ENCODE measurements at places on chromosomes 11 and 22.
A peak's percentile ranks its signal among the peaks of the same experiment; 100 is the strongest.

- no peak for DNase-seq
Measured at GRCh38 chr22:23533328-23533762, 46.7 kb downstream of the IGLL1 start.

GRCh38 chr11:46277313-46277621 is 195 bp upstream of the CREB3L1 start:
- no peak for DNase-seq

GRCh38 chr11:115919341-115920091 is 415.3 kb upstream of the CADM1 start:
- no peak for DNase-seq

- DNase-seq: no peak
Measured at GRCh38 chr11:121649798-121650197, 197.0 kb upstream of the SORL1-AS1 start.

GRCh38 chr22:17742527-17742902 is 31.8 kb downstream of the BID start:
- no peak for DNase-seq

- peak; percentile 36 for DNase-seq
Measured at GRCh38 chr11:11391796-11392463, 38.9 kb upstream of the CSNK2A3 start.
